GM12878 (cell line): ENCODE measurements at places on chromosomes 2 and 18. TPM values are rescaled to one million over a fixed set of nuclear protein-coding genes. Genes with fewer than 3 reads are reported as not detected.

The CHRNG gene
- not detected in 2 replicates for total RNA-seq

The STPG4 gene
- not detected in 2 replicates for total RNA-seq

GRCh38 chr2:108877506-108877905, 90.9 kb downstream of the CCDC138 start:
- H3K27me3 ChIP-seq, result no peaks in the 10 kb centered on the region
- H3K36me3 ChIP-seq, result no peaks in the 10 kb centered on the region
- H3K4me1 ChIP-seq, result no peaks in the 10 kb centered on the region
- DNase-seq, result no peak
- no peak overlapping the region for H3K4me3 ChIP-seq

The ANKRD12 gene
- 30.6 and 34.4 TPM in 2 replicates for total RNA-seq

The SLC23A3 gene
- 0.37 and 1.0 TPM in 2 replicates for total RNA-seq
